ENCODE measurements at places on chromosomes 2 and 18. TPM values are rescaled to one million over a fixed set of nuclear protein-coding genes. Genes with fewer than 3 reads are reported as not detected.

Gene SKOR2
- not detected for total RNA-seq

Gene LYPD6B
- total RNA-seq, result not detected

Gene SLC38A11
- not detected for total RNA-seq

Gene POTEJ
- not detected for total RNA-seq

Gene FOXD4L1
- total RNA-seq, result 0.14 TPM

Gene EMILIN1
- total RNA-seq, result 0.94 TPM

Gene SERPINB13
- total RNA-seq, result not detected

Gene CMPK2
- 2.8 TPM for total RNA-seq

GRCh38 chr2:151228847-151229512, 32.7 kb downstream of the RBM43 start:
- DNase-seq, result no peak

- no peak for DNase-seq
These were observed 1.7 kb upstream of the POU3F3 start for GRCh38 chr2:104852090-104852666.

DNA sequence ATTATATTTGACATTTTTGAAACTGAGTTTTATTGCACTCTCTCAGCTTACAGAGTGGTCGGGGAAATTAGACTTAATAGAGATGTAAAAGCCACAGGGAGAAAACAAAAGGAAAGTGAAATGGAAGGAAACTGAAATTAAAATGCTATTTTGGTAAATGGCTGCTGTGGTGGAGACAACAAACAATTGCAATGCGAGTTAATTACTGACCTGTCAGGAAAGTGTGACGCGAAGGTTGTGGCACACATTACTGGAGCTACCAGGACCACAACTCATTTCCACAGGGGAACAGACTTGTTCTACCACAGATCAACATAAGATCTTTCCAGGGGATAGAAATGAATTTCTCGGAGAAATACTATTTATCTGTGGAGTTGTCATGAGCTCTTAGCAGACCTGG, 19.5 kb downstream of the ARHGAP15 start:
- DNase-seq, result no peak

GRCh38 chr2:223487214-223487846, 114.8 kb downstream of the SCG2 start:
- DNase-seq, result no peak

- no peak for DNase-seq
These were observed 82.6 kb upstream of the ALPP start for GRCh38 chr2:232295971-232296370.

DNA sequence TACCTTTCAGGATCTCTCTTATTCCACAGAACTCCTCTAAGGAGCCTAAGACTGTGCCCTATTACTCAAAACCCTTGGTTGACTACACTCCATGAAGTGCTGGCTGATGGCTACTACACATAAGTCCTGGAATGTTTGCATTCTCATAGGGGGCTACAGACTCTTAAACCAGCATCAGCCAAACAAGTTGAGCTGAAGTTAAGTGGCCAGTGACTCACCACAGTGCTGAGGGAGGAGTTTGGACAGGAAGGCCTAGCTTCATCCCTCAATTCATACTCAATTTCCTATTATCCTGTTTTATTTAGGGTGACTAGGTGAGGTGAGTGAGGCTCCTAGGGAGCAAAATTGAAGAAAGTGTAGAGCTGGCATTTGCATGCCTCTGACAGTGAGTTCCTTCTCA, 246.7 kb downstream of the SMAD2 start:
- no peak for DNase-seq

- no peak for DNase-seq
These were observed 71.3 kb upstream of the LPIN2 start for GRCh38 chr18:3084206-3084605.

DNA sequence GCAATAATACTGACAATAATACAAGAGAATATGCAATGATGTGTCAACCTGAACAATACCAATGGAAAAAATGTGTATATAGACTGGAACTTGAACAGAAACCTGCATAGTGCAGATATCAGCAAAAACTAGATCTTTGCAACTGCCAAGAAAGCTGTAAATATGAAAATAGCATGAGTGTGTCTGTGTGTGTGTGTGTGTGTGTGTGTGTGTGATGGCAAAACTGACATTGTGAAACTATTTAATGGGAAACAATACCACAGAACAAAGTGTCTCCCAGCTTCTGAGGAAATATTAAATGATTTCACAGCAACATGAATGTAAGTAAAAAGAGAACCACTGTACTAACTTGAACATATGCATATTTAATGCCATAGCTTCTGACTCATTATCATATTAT, 558.2 kb upstream of the LINC00305 start:
- DNase-seq, result no peak

- no peak for DNase-seq
These were observed 86.4 kb upstream of the SLC35G4 start for GRCh38 chr18:11522992-11523391.

GRCh38 chr18:23635283-23636070, 27.2 kb downstream of the ANKRD29 start:
- no peak for DNase-seq

GRCh38 chr2:127485051-127485693, 41.1 kb downstream of the IWS1 start:
- DNase-seq, result no peak

DNA sequence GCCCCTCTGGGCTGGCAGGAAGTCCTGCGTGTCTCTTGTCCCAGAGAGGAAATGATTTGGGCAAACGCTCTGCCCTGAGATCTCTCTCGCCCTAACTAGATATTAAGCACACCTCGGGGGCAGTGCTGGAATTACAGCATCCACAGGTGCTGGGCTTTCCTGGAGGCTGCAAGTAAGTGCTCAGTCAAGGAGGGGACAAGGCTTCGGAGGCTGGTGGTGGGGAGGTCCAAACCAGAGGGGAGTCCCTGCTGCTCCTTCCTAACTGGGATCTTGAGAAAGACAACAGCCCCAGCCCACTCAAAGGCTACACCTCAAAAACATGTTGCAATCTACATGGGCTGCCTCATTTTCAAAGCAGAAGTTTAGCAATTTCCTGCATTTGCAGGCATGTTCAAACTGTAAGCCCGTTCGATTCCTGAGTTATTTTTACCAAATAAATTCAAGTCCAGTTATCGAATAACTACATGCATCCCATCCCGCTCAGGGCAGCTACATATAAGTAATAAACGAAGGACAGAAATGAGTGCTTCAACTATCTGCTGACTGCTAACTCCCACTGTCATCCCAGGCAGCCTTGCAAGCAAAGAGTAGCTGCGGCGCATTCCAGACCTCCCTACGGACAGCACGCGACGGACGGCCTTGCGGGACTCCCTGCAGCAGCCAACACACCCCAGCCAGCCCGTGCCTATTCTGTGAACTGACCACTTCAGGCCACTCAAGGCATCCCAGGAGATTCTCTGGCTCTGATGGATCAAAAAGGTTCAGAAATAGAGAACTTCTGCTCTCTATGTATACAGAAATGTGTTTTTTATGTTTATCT, 27.5 kb downstream of the ZNF516 start:
- no peak for DNase-seq

- no peak for DNase-seq
These were observed 1050.7 kb upstream of the NRXN1 start for GRCh38 chr2:52082646-52083045.

GRCh38 chr18:23859466-23860336, 154.9 kb upstream of the TTC39C start:
- DNase-seq, result no peak

- DNase-seq, result no peak
These were observed 33.1 kb downstream of the BCL11A start for GRCh38 chr2:60520151-60520876.

GRCh38 chr2:174656676-174657176, 59.1 kb upstream of the WIPF1 start:
- DNase-seq, result no peak

DNA sequence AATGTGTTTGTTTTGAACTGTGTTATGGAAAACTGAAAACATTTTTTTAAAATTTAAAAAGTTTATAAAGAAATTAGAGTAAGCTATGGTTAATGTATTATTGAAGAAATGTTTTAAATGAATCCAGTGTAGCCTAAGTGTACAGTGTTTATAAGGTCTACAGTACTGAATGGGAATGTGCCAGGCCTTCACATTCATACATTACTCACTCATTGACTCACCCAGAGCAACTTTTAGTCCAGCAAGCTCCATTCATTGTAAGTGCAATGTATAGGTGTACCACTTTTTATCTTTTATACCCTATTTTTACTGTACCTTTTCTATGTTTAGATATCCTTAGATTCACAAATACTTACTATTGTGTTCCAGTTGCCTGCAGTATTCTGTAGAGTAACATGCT, 215.1 kb upstream of the THUMPD2 start:
- DNase-seq, result no peak

All from activated T-helper 2 cell treated with anti-CD3 and anti-CD28 coated beads, Interferon-gamma antibody, Interleukin-2, Interleukin-4, amounts not matched to agents 10 μg/mL and 5 μg/mL and 100 μg/mL, durations not matched to agents 14 hours and 24 hours and 36 hours (primary cell).